ENCODE measurements at places on chromosomes 6 and 20.

DNA sequence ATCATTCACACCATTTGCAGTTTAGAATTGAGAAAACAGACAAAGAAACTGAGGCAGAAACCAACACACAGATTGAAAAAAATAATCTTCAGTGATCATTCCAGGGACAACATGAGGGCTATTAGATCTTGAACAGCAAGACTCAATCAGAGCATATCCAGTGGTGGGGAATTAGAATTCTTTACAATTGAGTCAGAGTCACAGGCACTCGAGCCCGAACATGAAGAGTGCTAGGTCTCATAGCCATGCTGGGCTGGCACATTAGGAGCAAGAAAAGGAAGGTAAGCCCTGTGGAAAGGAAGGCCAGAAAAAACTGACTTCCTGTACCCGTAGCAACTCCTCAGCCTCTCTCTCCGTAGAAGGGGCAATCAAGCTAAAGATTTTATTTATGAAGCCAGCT, 419.9 kb downstream of the HAO1 start:
- DNase-seq: no peak

- DNase-seq: no peak
These were observed 248.7 kb upstream of the JAG1 start for GRCh38 chr20:10922506-10922905.

DNA sequence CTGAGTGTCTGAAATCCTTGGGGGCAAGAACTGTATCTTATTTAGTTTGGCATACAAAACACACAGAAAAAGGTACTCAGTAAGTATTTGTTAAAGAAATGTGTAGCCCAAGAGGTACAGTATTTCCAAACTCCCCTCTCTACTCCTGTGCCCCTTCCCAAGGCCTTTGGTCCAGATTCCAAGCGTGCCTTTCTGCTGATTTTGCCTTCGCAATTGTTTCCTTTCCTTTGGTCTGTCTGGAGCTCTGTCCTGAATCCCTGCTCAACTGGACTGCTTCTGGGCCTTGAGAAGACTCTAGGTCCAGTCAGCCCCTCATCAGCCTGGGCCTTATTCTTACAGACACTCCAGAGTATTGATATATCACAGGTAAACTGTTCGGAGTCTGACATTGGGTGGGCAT, 122.2 kb upstream of the SYNCRIP start:
- no peak for DNase-seq

GRCh38 chr20:29741894-29742698, 1515.4 kb upstream of the DEFB115 start:
- no peak for DNase-seq

DNA sequence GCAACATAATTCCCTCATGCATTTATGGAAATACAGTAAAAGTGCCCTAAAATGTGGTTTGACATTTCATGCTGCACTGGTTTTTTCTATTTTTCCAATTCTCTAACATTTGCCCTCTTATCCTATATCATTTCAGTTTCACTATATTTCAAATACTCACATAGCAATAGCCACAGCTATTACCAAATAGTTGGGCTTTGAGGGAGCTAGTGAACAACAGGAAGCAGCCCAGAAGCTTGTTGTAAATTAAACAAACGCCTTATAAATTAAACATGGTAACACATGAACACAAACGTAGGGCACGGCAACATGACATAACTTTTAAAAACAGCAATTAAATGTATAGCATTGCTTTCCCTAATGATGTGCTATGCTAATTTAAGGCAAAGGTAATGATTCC, 469.0 kb downstream of the CDC5L start:
- DNase-seq: no peak

GRCh38 chr6:145749632-145750031, 14.3 kb upstream of the EPM2A start:
- peak; percentile 20 for DNase-seq

GRCh38 chr6:34484899-34485298, 19.0 kb downstream of the PACSIN1 start:
- DNase-seq: peak; percentile 57

DNA sequence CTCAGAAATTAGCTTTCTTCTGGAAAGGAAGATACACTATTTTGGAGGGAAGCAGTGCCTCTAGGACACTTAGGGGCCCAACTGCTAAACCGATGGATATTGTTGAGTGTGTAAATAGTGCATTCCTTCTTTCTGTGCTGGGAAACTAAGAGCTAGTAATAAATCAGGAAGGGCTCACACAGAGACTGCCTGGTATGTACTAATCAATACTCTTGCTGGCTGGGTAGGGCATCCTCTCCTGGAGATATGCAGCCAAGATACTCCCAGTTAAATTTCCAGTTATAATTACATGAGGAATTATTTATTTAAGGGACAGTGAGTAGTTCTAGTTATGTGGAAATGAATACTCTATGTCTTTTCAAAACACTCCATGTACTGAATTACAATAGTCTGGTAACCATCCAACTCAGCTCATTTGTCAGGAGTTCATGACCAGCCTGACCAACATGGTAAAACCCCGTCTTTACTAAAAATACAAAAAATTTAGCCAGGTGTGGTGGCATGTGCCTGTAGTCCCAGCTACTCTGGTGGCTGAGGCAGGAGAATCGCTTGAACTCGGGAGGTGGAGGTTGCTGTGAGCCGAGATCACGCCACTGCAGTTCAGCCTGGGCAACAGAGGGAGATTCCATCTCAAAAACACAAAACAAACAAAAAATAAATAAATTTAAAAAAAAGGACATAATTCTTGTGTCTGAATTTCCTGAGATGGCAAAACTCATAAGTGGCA, 100.0 kb downstream of the OR2B2 start:
- no peak for DNase-seq

- no peak for DNase-seq
These were observed 159.9 kb downstream of the MMS22L start for GRCh38 chr6:97123112-97123511.

DNA sequence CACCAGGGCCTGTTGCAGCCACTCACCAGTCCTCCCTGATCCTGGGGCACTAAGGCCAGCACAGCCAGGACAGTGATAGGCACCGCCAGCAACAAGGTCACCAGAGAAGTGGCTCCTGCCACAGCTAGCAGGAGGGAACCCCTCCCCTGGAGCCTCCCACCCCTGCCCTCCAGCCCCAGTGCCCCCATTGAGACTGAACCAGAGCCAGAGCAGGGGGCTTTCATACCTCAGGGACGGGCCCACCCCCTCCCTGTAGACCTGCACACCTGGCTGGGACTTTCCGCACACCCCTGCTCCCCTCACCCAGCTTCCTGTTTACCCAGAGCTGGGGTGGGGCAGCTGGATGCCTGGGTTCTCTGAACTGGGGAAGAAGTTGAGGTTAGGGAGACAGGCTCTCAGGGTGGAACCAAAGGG, at the start of gene LTB:
LTB (minus strand) TSS at position 195 of the 414 bp plus-strand sequence; CDS start at position 188, 7 bp downstream.
- no peak for DNase-seq

- DNase-seq: no peak
These were observed 33.6 kb downstream of the COX4I2 start for GRCh38 chr20:31671324-31671723.

GRCh38 chr20:25321262-25321831, 69.3 kb downstream of the ABHD12 start:
- no peak for DNase-seq

DNA sequence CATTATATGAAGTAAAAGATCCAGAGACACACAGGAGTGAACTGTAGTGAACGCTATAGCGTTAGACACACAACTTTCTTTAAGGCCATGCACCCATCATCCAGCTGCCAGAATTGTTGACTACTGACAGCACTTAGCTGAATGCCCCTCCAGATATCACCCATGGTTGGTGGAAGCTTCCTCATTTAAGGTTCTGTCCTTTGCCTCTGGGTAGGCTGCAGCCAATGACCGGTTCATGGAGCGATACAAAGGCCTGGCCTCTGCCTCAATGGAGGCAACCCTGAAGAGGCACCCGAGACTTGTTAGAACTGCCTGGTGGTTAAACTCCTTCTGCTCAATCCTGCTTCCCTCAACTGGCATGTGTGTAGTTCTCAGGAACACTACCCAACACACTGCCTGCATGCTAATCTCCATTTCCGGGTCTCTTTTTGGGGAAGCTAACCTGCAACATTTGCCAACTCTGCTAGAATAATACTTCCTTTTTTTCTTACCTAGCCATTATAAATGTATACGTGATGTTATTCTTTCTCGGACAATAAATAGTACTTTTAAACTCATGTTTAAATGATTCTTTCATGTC, 49.8 kb upstream of the THEMIS start:
- DNase-seq: no peak

DNA sequence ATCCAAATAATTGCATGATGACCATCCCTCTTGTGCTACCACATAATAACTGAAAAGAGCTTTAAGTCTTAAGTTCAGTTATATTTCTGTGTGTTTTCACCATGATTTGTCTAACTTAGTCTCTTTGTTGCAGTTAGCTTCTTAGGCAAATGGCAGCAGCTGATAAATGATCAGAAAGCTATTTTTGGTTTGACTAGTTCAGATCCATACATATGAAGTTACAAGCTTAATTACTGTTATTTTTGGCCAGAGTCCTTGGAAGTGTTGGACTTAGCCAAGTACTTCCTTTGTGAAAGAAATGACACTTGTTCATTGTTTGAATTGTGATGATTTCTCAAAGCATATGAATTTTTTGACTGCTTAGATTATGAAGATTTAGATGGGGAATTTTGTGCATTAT, 54.2 kb downstream of the HIVEP1 start:
- no peak for DNase-seq

- DNase-seq: no peak
These were observed 93.2 kb downstream of the CLVS2 start for GRCh38 chr6:123089226-123089625.

- no peak for DNase-seq
These were observed 131.1 kb downstream of the PREX1 start for GRCh38 chr20:48696671-48697070.

GRCh38 chr6:84517741-84518530, 246.5 kb downstream of the TBX18 start:
- DNase-seq: no peak

DNA sequence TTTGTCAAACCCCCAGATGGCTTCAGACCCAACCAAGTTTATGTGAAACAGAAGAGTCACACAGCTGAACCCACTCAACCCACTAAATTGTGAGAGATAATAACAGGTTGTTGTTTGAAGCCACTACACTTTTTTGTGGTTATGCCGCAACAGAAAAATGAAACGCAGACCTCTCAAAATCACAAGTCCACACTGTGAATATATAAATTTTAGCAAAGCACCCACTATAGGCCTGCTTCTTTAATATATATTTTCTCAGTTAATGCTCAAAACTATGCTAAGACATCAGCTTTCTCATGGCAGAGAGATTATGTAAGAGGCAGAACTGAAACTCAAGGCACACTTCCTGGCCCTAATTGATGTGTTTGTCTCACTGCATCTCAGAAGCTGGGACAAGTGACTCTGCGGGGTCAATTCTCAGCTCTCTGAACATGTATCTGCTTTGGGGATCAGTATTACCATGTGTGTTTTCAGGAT, 27.7 kb downstream of the MAP3K5 start:
- no peak for DNase-seq

- peak; percentile 91 for DNase-seq
These were observed 67.0 kb upstream of the SIRPA start for GRCh38 chr20:1827974-1828785.

DNA sequence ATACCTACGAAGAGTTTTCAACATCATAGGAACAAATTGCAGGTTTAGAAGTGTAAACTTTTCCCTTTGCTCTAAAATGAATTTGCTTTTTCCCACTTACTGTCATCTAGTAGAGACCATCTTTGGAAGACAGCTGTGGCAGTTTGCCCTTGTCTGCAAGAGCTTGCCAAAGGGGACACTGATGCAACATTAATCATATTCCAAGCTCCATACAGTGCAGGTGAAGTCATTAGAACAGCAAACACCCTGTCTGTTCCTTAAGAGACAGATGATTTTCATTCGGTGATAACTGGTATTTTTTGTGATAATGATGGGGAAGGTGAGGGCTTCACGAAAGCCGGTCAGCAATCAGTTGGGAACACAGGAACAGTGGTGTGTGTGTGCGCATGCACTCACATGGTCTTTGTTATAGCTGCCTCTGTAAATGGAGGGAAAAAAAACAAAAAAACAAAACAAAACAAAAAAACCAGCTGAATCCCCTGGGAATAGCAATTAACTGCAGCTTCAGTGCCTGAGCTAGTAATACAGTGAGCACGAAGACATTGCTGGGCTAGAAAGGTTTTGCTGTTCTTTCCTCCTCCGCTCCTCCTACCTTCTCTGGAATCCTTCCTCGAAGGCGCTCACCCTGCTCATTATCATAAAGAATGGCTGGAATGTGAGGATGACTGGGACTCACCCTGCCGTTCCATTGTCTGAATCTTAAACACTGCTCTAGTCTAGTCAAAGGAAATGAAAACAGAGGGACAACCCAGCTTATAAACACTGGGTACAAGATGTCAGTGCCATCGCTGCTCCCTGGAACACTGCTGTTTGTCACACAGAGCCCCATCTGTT, 35.2 kb upstream of the KIF13A start:
- no peak for DNase-seq

DNA sequence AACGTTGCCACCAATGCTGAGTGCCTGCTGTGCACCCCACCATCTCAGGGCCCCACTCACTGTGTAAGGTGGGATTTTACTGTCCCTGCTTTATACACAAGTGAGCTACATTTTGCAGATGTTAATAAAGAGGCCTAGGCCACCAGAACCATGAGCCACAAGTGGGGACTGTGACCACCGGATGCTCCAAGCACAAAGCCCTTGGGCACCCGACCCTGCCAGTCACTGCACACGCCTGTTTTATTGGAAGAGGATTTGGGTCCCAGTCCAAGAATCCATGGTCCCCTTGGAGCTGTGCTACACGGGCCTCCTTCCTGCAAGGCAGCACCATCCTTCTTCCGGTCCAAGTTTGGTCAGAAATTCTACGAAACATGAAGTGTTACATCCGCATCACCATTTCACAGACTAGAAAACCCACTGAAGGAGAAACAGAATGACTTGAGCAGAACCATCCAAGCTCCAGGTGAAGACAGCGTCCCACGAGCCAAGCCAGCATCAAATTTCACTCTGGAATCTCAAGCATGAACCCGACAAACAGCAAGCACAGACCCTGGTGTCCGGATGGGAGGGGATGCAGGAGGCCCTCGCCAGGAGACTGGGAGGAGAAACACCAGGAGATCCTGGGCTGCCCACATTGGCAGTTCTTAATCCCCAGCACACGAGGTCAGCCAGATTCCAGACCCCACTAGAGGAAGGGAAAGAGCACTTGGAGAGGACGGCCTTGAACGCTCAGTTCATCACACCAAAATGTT, 226.9 kb downstream of the DLL1 start:
- DNase-seq: no peak

GRCh38 chr6:36906539-36907325, 21.0 kb downstream of the C6orf89 start:
- DNase-seq: no peak

DNA sequence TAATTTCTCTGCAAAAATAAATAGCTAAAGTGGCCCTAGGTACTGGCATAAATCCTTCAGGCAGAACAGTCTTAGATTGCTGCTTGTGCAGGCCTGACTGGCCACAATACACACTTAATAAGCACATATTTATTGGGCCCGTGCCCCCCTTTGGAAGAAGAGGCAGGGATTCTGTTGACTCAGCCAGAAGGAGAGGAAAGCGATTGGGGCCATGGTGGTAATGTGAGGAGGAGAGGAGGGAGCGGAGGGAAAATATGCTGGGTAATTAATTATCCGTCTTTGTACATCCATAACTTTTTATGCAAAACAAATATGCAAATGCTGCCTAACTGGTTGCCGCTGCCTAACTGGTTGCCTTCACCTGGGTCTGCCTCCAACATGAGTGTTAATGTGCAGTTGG, 36.2 kb downstream of the CD40 start:
- DNase-seq: no peak

GRCh38 chr6:129009851-129010250, 126.9 kb downstream of the LAMA2 start:
- no peak for DNase-seq

Measured in epithelial cell of prostate (primary cell).